Activated naive CD8-positive, alpha-beta T cell treated with anti-CD3 and anti-CD28 coated beads, Interleukin-2, amount 50 U/mL, for 24 hours (primary cell): ENCODE measurements at places on chromosomes 7 and 10.

DNA sequence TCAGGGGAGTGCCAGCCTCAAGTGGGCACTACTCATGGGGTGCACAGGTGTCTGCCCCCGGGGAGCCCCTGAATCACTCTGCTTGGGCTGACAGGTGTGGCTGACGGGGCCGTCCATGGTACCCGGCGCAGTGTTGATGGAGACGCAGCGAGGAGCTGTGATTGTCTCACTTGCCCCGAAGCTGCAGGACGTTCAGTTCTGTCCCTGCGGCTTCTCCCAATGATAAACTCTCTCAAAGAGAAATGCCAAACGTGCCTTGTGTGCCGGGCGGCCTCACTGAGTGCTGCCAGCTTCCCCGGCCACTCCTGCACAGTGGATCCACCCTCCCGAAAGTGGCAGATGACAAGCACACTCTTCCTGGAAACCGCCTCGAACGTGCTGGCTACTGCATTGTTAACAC is 203.2 kb downstream of the DNAJB6 start:
- no peak overlapping the region for H3K27ac ChIP-seq
- H3K36me3 ChIP-seq: no peaks in the 10 kb centered on the region
- no peak for DNase-seq
- no peak overlapping the region for H3K4me3 ChIP-seq
- no peaks in the 10 kb centered on the region for H3K27me3 ChIP-seq
- peaks cover 3% of the 10 kb centered on the region for H3K4me1 ChIP-seq

DNA sequence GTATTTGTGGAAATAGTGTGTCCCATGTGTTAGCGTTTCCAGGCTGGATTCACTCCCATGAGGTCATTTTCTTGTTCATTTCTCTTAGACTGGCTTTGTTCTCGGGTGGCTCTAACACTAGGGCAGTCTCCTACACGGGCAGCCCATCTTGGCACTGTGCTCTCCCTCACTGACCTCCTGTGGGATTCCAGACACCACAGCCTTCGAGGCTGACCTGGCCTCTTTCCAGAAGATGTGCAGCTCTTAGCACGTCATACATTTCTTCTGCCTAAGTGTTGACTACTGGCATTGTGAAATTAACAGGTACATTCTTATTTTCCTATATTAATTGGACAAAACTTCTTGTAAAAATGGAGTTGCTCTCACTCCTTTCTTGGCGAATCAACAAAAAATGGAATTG is 72.8 kb downstream of the INSYN2A start:
- H3K4me3 ChIP-seq: no peak overlapping the region
- H3K36me3 ChIP-seq: no peaks in the 10 kb centered on the region
- H3K27me3 ChIP-seq: peaks cover 2% of the 10 kb centered on the region
- no peaks in the 10 kb centered on the region for H3K4me1 ChIP-seq

- peaks cover 13% of the 10 kb centered on the region for H3K36me3 ChIP-seq
- no peak overlapping the region for H3K27ac ChIP-seq
- no peaks in the 10 kb centered on the region for H3K4me1 ChIP-seq
- H3K27me3 ChIP-seq: no peaks in the 10 kb centered on the region
- no peak overlapping the region for H3K4me3 ChIP-seq
Measured at GRCh38 chr7:65907501-65908198, 34.8 kb downstream of the VKORC1L1 start.

DNA sequence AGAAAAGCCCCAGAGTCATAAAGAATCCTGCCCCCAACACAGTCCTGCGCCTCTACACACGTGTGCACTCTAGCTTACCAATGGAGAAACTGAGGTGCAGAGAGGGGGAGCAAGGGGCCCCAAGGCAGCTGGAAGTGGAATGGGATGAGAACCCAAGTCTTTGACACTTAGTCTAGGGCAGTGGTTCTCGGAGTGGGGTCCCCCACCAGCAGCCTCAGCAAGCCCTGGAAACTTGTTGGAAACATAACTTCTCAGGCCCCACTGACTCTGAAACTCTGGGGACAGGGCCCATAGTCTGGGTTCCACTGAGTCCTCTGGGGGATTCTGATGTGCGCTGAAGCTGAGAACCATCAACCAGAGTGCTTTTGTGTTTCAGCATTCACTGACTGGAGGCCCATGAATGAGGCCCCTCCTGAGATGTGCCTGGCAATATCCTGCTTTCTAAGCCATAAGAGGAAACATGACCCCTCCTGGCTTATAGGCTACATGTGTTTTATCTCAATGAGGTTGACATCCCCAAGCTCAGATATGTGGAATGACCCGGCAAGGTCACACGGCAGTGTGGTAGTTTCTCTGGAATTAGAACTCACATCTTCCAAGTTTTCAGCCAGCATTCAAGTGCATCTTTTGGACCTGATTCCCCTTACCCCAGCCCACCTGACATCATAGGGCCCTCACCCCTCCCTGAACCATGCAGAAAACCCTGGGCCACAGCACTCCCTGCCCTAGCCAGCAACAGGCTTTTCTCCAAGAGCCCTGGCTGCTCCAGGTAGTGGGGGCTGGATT is 147.3 kb upstream of the PCBD1 start:
- no peaks in the 10 kb centered on the region for H3K36me3 ChIP-seq
- H3K4me1 ChIP-seq: no peaks in the 10 kb centered on the region
- no peaks in the 10 kb centered on the region for H3K27me3 ChIP-seq
- no peak overlapping the region for H3K4me3 ChIP-seq
- no peak overlapping the region for H3K27ac ChIP-seq

- H3K4me3 ChIP-seq: no peak overlapping the region
- no peak for DNase-seq
- peaks cover 13% of the 10 kb centered on the region for H3K27me3 ChIP-seq
- no peaks in the 10 kb centered on the region for H3K4me1 ChIP-seq
- no peaks in the 10 kb centered on the region for H3K36me3 ChIP-seq
- no peak overlapping the region for H3K27ac ChIP-seq
Measured at GRCh38 chr7:135768467-135768866, 19.9 kb upstream of the FAM180A start.

GRCh38 chr7:9796241-9796640 is 1177.4 kb upstream of the PHF14 start:
- H3K27ac ChIP-seq: no peak overlapping the region
- no peaks in the 10 kb centered on the region for H3K36me3 ChIP-seq
- no peaks in the 10 kb centered on the region for H3K27me3 ChIP-seq
- no peak for DNase-seq
- H3K4me1 ChIP-seq: no peaks in the 10 kb centered on the region
- H3K4me3 ChIP-seq: no peak overlapping the region

GRCh38 chr10:122571892-122572291 is 11.3 kb downstream of the DMBT1 start:
- no peak for DNase-seq
- peaks cover 17% of the 10 kb centered on the region for H3K27me3 ChIP-seq

- peaks cover 30% of the 10 kb centered on the region for H3K4me1 ChIP-seq
- no peaks in the 10 kb centered on the region for H3K27me3 ChIP-seq
- no peak for DNase-seq
- peaks cover 75% of the 10 kb centered on the region for H3K36me3 ChIP-seq
Measured at GRCh38 chr7:44969701-44970522, 8.9 kb downstream of the MYO1G start.

DNA sequence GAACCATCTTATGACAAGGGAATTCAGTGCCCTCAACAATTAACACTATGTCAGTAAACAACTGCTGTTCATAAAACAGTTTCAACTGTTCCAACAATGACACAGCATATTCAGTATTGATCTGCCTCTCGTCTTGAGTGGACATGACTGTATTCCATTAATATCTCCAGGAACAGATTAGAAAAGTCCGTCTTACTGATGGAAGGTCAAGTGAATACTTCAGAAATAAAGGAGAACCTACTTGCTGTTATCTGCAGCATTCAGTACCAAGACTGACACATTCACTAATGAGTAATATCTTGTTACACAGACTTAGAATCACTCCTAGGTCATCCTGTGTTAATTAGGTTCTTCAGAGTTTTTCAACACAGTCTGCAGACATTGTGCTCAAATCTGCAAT is 12.1 kb downstream of the KBTBD2 start:
- H3K36me3 ChIP-seq: peaks cover 18% of the 10 kb centered on the region
- no peaks in the 10 kb centered on the region for H3K27me3 ChIP-seq
- no peak for DNase-seq
- peaks cover 42% of the 10 kb centered on the region for H3K4me1 ChIP-seq
- peak overlapping the region; percentile 47 for H3K27ac ChIP-seq

GRCh38 chr7:143126146-143126545 is 5.7 kb upstream of the PIP start:
- H3K36me3 ChIP-seq: no peaks in the 10 kb centered on the region
- peaks cover 4% of the 10 kb centered on the region for H3K27me3 ChIP-seq
- no peaks in the 10 kb centered on the region for H3K4me1 ChIP-seq
- no peak for DNase-seq
- H3K4me3 ChIP-seq: no peak overlapping the region
- H3K27ac ChIP-seq: no peak overlapping the region

DNA sequence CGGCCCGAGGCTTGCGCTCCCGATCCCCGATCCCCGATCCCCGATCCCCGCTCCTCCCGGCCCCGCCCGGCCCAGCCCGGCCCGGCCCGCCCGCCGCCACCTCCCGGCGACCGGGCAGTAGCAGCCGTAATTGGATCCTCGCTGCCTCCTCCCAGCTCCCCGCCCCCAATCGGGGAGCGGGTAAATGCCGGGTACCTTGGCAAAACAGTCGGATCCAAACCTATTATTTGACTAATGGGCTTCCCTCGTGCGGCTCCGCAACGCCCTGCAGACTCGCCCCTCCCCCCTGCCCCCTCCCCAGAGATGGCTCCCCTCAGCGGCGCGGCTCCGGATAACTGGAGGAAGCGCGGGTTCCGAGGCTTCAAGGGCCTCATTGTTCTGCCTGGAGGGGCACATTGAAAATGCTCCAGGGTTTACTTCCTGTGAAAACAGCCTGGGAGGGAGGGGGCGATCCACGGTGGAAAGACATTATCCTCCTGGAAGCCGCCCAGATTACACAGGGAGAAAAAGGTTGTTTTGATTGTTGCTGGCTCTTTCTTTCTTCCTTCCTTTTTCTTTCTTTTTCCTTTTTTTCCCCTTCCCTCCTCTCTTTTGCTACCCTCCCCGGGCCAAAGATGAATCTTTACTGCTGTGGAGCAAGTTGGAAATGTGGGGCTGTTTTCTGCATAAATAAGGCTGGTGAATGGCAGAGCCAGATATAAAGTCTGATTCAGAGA is 94.7 kb upstream of the ZMIZ1 start:
- H3K4me3 ChIP-seq: peak overlapping the region; percentile 84
- peaks cover 48% of the 10 kb centered on the region for H3K4me1 ChIP-seq
- peak; percentile 55 for DNase-seq
- H3K27me3 ChIP-seq: peaks cover 9% of the 10 kb centered on the region
- no peaks in the 10 kb centered on the region for H3K36me3 ChIP-seq

- H3K27me3 ChIP-seq: no peaks in the 10 kb centered on the region
- H3K4me3 ChIP-seq: no peak overlapping the region
- DNase-seq: no peak
- H3K27ac ChIP-seq: no peak overlapping the region
- H3K36me3 ChIP-seq: peaks cover 18% of the 10 kb centered on the region
- peaks cover 71% of the 10 kb centered on the region for H3K4me1 ChIP-seq
Measured at GRCh38 chr7:131094685-131095084, 233.0 kb upstream of the MKLN1 start.

GRCh38 chr7:151888079-151889067 is 11.5 kb upstream of the PRKAG2 start:
- H3K4me1 ChIP-seq: no peaks in the 10 kb centered on the region
- H3K27me3 ChIP-seq: peaks cover 20% of the 10 kb centered on the region
- no peak for DNase-seq
- no peak overlapping the region for H3K4me3 ChIP-seq
- no peaks in the 10 kb centered on the region for H3K36me3 ChIP-seq

GRCh38 chr7:25077096-25077495 is 48.0 kb downstream of the CYCS start:
- H3K27ac ChIP-seq: no peak overlapping the region
- no peaks in the 10 kb centered on the region for H3K36me3 ChIP-seq
- no peak for DNase-seq
- H3K27me3 ChIP-seq: peaks cover 5% of the 10 kb centered on the region

- peaks cover 37% of the 10 kb centered on the region for H3K4me1 ChIP-seq
- H3K27ac ChIP-seq: no peak overlapping the region
- no peak for DNase-seq
- H3K36me3 ChIP-seq: no peaks in the 10 kb centered on the region
- H3K27me3 ChIP-seq: peaks cover 11% of the 10 kb centered on the region
Measured at GRCh38 chr7:6252341-6252746, 20.1 kb downstream of the CYTH3 start.

DNA sequence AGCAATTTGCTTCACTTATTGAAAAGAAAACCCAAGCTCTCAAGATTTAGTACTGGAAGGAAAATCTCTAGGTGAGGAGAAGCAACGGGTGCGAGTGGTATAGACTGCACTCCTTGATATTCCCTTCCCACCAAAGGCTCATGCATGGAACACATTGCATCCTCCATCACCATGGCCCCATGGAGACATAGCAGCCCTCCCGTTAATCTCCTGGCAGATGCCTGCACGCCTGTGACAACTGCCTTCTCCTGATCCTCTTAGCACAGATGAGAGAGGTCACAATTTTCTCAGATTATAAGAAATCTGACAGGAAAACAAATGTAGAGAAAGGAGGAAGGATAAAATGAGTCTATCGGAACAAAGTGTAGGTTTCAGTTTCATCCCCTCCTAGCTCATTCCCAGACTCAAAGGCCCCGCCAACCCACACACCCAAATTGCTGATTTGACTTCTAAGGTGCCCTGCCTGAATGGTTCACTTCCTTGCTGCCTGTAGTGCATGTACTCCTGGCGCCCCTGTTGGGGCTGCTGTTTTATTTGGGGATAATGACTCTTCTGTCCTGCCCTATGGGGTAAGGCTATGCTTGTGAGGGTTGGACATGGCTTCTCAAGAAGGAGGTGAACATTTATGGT is 50.0 kb downstream of the PLXNA4 start:
- no peak for DNase-seq
- peaks cover 1% of the 10 kb centered on the region for H3K27me3 ChIP-seq
- H3K36me3 ChIP-seq: no peaks in the 10 kb centered on the region

GRCh38 chr10:70193391-70193844 is 23.1 kb upstream of the SAR1A start:
- DNase-seq: no peak
- H3K27ac ChIP-seq: no peak overlapping the region
- H3K4me1 ChIP-seq: peaks cover 13% of the 10 kb centered on the region
- no peaks in the 10 kb centered on the region for H3K27me3 ChIP-seq

DNA sequence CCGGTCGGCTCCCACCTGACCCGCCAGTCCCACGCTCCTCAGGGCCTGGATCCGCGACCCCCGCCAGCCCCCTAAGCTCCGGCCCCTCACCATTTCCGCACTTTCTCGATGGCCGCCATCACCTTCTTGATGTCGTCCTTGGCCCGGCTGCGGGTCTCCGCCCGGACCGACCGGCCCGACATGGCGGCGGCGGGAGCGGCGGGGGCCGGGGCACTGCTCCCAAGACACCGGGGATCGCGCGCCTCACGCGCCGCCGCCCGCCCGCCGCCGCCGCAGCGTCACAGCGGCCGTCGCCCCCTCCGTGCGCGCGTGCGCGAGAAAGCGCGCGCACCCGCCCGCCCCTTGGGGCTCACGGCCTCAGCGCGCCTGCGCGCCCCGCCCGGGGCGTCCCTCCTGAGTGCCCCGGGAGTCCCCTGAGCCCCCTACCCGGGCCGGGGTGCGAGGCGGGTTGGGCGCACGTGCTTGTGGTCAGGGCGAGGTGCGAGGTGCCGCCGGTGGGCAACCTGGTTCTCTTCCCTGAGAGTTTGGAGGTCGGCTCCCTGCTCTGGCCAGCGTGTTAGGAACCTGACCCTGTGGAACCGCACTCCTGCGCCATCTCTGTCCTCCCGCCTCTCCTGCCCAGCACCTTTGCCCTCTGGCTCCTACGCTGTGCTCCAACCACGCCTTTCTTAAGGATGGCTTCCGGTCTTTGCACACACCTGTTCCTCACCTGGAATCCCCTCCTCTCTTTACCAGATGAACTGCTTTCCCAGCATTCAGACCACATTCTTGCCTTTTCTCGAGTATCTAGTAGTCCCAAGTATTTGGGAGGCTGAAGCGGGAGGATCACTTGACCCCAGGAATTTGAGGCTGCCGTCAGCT is at the start of gene BCL7B:
Gene BCL7B, minus strand, starts transcription at position 294 of the 861 bp plus-strand sequence. Its CDS starts 112 bp downstream, at position 182.
- H3K4me3 ChIP-seq: peak within 1 kb of the TSS; percentile 95
- no peaks in the 10 kb centered on the region for H3K27me3 ChIP-seq
- H3K36me3 ChIP-seq: peaks cover 16% of the 10 kb centered on the region
- H3K27ac ChIP-seq: peak within 1 kb of the TSS; percentile 87
- DNase-seq: peak; percentile 80
